ENCODE measurements at places on chromosomes 16 and 17. TPM values are rescaled to one million over a fixed set of nuclear protein-coding genes. Genes with fewer than 3 reads are reported as not detected.

The PRSS27 gene
- total RNA-seq = 0.97 TPM

The TPSAB1 gene
- total RNA-seq = not detected

The PCYT2 gene
- total RNA-seq = 57.3 TPM

The ATXN7L3 gene
- 75.5 TPM for total RNA-seq

The TEX19 gene
- total RNA-seq = 0.19 TPM

The TBC1D3E gene
- total RNA-seq = not detected

The DDX19B gene
- 40.4 TPM for total RNA-seq

The MON1B gene
- 56.1 TPM for total RNA-seq

The PPL gene
- 0.11 TPM for total RNA-seq

The PDILT gene
- total RNA-seq = not detected

The ABCA10 gene
- total RNA-seq = 1.2 TPM

Measured in GM12878 (cell line).